ENCODE measurements at places on chromosomes 4 and X. TPM values are rescaled to one million over a fixed set of nuclear protein-coding genes. Genes with fewer than 3 reads are reported as not detected.
A peak's percentile ranks its signal among the peaks of the same experiment; 100 is the strongest.

DNA sequence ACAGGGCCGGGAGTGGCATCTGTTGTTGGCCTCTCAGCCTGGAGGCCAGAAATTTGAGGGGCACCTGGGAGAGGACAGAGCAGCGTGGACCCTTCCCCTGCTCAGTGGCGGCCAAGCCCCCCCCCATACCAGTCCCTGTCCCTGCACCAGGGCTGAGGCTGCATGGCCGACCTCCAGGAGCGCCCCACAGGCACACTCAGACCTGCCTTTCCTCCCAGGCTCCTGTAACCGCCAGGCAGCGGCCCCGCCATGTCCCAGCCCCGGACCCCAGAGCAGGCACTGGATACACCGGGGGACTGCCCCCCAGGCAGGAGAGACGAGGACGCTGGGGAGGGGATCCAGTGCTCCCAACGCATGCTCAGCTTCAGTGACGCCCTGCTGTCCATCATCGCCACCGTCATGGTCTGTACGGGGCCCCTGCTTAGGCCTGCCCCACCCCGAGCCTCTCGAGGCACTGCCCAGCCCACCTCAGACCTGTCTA, 15.3 kb downstream of the TMEM175 start:
- DNase-seq: no peak

Gene PLXNB3
- total RNA-seq: 7.0 TPM

DNA sequence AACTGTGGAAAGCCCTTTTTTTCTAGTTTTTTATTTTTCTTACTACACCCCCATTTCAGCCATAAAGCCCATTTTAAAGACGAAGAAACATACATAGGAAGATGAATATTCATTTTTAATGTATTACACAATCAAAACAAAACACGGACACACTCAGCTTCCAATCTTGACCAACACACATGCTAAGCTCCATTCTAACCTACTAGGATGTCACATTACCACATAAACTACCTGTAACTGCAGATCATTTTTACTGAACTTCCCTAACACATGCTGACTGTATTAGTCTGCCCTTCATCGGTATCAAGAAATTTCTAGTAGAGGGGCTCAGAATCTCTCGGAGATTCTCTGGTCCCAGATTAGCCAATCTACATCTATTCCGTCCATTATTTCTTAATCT, 1.8 kb downstream of the CCNI start:
- DNase-seq: no peak

- peak; percentile 60 for DNase-seq
Observed at GRCh38 chrX:71366674-71367256, 608 bp downstream of the TAF1 start.

DNA sequence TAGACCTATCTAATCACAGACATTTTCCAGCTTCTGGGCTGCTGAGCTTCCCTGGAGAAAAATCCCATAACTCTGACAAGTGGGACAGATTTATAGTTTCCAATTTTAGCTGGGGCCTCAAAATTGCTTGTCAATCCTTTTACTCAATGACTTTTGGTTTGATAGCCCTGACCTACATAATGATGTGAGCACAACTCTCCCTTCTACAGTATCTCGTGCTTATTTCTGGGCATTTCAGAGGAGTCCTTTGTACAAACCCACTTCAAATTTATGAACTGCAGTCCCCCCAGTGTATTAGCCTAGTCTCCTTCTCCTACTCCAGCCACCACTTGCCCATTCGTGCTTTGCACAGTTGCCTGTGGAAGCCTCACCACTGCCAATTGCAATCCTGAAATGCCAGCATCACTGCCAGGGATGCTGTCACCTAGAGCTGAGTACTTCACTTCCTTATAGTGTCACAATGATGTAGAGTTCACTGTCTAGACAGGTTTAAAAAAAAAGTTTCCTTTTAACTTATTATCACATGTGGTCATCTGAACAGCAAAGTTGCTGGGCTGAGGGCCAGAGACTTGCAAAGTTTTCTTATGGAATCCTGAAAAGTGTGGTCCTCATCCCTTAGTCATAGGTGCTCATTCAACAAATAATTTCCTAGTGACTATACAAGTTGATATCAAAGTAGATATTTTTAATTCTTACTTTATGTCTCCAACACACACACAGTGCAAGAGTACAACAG, 21.2 kb downstream of the TRAM1L1 start:
- no peak for DNase-seq

GRCh38 chrX:153763298-153763932, 634 bp upstream of the PLXNB3 start:
- DNase-seq: peak; percentile 30

Gene ERVMER34-1
- 3.8 TPM for total RNA-seq

Gene HTR2C
- total RNA-seq: not detected

GRCh38 chr4:136571315-136571714, 961.0 kb downstream of the PCDH18 start:
- no peak for DNase-seq

DNA sequence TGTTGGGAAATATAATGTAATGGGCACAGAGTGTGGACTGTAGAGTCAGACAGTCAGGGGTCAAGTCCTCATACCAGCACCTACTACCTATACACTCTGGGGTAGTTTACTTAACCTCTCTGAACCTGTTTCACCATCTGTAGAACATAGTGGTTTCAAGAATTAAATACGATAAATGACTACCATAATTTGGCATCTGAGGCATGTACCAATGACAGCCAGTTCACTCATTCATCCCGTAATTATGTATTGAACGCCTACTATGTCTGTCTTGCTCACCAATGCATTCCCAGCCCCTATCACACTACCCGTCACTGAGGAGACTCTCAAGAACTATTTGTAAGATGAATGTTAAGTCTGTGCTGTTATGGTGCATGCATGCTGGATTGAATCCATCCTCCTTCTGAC, 2.0 kb upstream of the FGB start:
- no peak for DNase-seq

DNA sequence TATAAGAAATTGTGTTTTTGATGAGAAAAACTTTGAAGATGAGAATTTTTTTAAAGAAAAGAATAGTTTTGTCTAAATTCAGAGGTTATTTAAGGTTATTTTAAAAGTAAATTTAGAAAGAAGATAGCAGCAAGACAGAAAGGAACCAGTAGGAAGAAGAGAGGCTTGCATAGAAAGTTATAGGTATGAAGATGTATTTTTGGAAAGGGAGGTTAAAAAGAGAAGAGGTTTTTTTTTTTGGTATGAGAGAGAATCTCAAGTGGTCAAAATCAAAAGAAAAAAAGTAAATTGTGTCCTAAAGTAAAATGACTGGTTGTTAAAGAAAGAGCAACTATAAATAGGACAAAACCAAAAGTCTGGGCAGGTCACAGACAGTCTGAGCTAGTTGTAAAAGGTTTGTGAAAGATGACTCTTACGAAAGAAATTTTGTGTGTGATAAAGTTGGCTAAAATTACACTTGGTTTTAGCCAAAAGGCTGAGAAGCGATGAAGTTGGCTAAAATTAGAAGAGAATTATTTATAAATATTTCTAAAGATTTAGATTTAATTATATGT, 16.4 kb upstream of the EIF4E start:
- no peak for DNase-seq

- DNase-seq: no peak
Observed at GRCh38 chr4:141713185-141713584, 76.8 kb downstream of the IL15 start.

GRCh38 chr4:23921447-23921845, 31.6 kb upstream of the PPARGC1A start:
- no peak for DNase-seq

- DNase-seq: no peak
Observed at GRCh38 chrX:116230130-116230898, 59.8 kb downstream of the AGTR2 start.

Gene TMEM271
- total RNA-seq: not detected

- no peak for DNase-seq
Observed at GRCh38 chrX:114075073-114075673, 508.7 kb upstream of the HTR2C start.

DNA sequence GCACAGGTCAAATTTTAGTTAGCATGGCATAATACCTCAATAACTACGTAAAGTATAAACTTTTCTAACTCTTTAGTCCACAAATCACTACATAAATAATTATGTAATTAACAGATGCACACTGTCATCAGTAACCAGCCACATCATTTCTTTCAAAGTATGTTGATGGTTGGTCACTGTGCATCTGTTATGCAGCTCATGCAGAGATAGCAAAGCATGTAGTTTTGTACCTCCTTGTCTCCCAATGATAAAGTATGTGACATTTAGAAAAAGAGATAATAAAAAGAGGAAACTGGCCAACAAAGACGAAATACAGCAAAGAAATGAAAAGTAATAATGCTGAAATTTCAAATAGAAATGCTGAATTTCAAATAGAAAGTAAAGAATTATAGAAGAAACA, 2.9 kb downstream of the LAMTOR3 start:
- no peak for DNase-seq

DNA sequence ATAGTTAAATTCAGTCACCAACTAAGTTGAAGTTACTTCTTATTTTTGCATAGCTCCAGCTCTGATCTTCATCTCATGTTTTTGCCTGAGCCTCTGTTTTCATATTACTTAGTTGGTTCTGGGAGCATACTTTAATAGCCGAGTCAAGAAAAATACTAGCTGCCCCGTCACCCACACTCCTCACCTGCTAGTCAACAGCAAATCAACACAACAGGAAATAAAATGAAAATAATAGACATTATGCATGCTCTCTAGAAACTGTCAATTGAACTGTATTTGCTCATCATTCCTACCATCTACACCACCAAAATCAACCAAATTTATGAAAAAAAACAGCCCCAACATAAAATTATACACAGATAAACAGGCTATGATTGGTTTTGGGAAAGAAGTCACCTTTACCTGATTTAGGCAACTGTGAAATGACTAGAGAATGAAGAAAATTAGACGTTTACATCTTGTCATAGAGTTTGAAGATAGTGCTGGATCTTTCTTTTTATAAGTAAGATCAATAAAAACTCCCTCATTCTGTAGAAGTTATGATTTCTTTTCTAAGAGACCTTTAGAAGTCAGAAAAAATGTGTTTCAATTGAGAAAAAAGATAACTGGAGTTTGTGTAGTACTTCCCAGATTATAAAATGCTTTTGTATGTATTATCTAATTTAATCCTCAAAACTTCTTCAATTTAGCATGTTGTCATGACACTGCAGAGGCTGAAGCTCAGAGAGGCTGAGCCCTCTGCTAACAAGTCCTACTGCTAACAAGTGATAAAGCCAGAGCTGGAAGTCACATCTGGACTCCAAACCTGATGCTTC, 7.0 kb downstream of the ALB start:
- no peak for DNase-seq

GRCh38 chr4:20840648-20841190, 140.5 kb downstream of the PACRGL start:
- no peak for DNase-seq

Gene RHOXF2
- total RNA-seq: not detected
